T-helper 2 cell (primary cell): ENCODE measurements at places on chromosomes 4 and X.
A peak's percentile ranks its signal among the peaks of the same experiment; 100 is the strongest.

GRCh38 chr4:41727861-41728572 lies 20.5 kb downstream of the PHOX2B start:
- DNase-seq, result no peak

DNA sequence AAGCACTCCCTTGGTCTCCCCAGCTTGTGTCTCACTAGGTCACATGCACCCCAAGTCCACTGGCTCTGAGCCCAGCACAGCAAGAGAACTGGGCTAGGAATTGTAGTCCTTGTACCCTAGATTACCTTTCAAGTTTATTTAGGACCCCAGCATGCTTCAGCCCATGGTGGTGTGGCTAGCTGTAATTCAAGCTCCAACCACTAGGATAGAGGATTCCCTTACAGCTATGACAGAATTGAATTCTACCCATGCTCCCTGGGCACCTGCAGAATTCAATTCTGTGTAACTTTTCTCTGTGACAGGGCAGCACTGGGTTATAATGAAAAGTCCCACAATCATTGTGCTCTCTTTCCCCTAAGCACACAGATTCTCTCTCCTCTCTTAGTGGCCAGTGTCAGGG lies 253.8 kb upstream of the DMD start:
- no peak for DNase-seq

- peak; percentile 37 for DNase-seq
Measured at GRCh38 chr4:6925357-6925836, 15.8 kb downstream of the TBC1D14 start.

- DNase-seq, result no peak
Measured at GRCh38 chr4:39320381-39321115, 45.6 kb downstream of the RFC1 start.

DNA sequence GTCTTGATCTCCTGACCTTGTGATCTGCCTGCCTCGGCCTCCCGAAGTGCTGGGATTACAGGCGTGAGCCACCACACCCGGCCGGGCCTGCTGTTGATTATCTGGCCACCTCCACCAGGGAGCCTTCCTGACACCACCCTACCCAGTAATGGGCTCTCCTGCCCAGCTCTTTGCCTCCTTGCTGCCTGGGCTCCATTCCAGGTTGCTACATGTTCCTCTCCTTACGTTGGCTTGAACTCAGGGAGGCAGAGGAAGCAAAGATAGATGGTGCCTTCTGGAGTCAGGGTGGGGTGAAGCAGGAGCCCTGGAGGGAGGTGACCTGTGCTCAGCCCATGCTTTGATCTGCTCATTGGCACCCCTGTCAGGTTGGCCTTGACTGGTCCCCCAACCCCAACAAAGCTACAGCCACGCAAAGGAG lies 26.3 kb downstream of the FLNA start:
- DNase-seq, result no peak

DNA sequence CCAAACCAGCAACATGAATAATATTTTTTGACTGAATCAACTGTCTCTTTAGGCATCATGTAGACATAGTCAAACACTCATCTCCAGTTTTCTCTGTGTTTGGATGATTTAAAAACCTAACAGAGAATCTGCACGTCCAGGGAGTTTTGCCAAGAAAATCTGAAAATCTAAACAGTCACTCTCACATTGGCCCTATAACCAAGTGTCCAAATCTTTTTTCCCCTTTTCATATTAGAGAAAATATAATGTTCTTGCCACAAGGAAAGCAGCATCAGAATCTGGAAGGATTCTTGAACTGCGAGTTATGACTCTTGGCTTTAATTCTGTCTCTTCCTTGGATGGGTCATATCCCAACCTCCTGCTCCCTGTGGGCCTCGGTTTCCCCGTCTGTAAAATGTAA lies 8.8 kb upstream of the CHRDL1 start:
- DNase-seq, result no peak

DNA sequence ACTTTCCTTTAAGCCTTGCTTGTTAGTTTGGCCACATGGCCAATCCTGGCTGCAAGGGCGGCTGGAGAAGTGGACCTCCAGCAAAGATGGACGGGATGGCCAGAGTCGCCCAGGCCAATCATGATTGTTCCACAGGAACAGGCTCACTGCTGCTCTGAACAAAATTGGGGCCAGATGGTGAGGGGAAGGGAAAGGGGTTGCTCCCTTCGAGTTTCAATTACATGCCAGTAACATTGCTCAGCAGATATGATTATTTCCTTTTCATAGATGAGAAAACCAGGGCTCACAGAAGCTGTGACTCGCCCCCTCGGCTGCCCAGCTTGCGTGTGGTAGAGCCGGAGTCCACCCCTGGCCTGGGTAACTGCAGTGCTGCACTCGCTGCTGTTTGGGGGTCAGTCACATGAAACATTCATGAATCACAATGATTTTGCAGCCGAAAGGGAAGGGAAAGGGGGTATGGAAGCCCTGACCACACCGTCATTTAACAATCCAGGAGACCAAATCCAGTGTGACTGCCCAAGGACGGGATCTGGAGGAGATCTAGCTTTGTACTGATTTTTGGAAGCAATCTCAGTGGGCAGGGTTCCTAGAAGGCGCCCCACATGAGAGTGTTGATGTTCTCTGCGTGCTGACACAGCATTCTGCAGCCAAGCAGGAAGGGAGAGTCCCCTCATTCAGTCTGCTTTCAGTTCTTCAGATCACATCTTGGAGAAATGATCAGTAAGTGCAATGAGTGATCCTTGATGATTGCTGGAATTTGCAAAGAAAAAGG lies 77.3 kb upstream of the MSX1 start:
- no peak for DNase-seq

GRCh38 chrX:40729598-40730584 lies 5.5 kb downstream of the MED14 start:
- no peak for DNase-seq

DNA sequence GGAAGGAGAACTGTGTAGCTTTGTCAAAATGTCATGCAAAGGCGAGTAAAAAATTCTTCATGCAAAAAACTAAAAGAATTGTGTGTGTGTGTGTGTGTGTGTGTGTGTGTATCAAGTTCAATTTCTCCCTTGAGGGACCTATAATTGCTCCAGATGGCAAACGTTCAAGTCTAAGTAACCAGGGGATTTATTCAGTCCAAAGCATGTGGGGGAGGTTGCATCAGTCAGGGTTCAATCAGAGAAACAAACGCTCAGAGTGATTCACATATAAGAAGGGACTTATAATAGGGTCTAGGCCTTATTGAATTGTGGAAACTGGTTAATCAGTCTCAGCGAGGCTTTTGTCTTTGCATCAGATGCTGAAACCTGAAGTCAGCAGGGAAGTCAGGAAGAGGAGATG lies 5.0 kb downstream of the DCAF8L1 start:
- DNase-seq, result no peak

- DNase-seq, result no peak
Measured at GRCh38 chrX:39692796-39693195, 405.0 kb downstream of the BCOR start.

DNA sequence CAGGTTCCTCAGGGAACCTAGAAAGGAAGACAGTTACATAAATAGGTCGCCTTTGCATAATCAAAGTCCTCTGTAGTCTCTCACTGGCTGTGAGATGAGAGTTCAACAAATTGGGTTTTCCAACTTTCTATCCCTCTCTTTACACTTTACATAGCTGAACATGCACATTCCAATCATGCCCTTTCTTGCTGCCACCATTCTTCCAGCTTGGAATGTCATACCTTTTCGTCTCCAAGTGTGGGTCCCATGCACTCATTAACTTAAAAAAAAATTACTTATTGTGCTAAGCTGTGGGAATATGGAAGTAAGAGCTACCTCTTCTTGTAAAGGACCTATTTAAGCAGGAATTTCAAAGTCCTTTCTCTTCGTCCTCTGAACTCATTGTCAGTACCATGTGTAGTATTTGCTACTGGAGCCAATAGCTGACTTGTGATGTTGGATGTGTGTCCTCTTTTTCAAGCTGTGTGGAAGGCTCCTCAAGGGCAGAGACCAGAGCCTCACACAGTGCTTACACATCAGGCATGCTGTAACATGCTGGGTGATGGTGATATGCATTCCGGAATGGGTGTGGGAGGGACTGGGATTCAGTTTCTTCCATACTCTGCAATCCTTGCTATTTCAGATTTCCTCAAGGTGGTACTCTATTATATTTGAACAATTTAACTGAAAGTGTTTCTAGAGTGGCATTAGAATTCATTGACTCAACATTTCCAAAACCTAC lies 7.1 kb downstream of the ENOPH1 start:
- no peak for DNase-seq

GRCh38 chr4:41693629-41694028 lies 54.9 kb downstream of the PHOX2B start:
- no peak for DNase-seq

DNA sequence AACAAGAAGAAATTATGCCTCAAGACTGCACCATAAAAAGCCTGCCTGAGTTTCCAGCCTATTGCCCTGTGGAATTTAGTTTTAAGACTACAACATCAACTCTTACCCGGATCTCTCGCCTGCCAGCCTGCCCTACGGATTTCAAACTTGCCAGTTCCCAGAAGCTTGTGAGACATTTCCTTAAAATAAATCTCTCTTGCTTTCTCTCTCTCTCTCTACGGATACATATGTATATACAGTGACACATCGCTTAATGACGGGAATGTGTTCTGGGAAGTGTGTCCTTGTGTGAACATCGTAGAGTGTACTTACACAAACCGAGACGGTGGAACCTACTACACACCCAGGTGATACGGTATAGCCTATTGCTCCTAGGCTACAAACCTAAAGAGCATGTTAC lies 79.5 kb downstream of the CLNK start:
- DNase-seq, result no peak

DNA sequence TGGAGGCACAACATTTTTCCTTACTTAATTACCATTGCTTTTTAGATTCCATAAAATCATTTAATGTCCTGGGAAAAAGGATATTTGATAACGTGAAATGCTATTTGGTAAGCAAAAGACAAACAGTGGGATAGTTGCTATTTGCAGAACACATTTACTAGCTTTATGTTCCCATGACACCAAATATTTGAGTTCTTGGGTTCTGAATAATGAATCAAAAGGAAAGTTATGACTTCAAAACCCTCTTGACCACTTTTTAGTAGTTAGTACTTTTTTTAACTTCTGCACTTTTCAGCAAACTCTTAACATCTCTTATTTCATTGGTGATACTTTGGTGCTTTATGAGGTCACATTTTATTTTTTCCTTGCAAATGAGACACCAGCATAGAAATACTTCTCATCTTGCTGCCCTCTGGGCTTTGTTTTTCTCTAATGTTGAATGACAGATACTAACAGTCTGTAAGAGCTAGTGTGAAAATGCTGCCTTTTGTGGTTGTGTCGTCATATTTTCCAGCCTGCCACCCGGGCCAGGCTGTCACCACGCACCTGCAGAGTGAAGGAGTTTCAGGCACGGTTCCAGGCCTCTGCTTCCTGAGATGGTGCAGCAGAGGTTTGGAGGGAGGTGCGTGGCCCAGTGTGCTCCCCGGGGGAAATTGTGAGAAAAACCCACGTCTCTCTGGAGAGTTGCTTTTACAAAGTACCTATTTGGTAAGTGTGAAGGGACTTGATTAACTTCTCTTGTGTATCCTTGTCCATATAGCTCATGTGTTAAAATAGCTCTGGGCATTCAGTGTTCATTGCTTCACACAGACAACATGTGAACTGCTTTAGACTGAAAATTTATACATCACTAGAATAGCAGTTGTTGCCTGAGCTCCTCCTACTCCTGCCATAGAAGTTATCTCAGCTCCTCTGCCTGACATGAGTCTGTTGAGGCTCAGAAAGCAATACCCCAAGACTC lies 34.7 kb downstream of the MSL3 start:
- no peak for DNase-seq

DNA sequence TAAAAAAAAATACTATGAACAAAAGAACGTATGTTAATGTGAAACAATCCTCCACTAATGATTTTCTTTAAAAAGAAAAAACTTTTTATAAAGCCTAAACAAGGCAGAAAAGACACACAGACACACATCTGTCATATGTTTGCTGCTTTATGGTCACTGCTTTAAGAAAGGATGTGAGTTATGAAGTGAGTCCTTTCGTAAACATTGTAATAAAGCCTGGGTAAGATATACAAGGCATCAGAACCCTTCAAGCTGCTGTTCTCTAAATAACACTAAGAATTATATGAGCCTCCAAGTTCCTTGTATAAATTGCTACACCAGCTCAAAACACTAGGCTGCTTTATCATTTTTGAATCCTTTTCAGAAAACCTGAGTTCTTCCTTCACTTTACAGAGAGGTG lies 81.6 kb downstream of the FBXO8 start:
- DNase-seq, result no peak

DNA sequence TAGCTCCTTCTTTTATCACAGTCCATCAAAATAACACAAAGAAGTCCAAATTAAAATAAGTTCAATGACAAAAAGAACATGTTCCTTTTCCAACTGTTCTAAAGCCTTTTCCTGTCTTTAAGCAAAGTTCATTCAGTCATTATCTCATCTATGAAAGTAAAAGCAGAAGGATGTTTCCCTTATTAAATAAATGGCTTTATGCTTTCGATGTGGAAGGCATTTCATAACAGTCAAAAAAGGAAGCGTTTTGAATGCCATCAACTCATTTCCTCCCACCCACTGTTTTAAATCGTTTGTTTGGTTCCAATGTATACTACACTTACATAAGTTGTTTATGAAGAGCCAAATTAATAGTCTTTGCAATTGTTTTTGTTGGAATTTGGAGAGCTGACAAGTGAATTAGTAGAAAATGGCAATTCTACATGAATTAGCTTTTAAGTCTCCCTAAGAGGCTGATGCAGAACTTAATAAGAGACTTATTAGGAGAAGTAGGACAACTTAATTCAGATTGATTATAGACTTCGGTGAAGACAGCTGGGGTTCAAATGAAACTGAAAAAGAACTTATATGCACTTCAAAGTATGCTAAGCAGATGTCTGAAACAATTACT lies 392.6 kb upstream of the FTHL17 start:
- DNase-seq, result no peak

DNA sequence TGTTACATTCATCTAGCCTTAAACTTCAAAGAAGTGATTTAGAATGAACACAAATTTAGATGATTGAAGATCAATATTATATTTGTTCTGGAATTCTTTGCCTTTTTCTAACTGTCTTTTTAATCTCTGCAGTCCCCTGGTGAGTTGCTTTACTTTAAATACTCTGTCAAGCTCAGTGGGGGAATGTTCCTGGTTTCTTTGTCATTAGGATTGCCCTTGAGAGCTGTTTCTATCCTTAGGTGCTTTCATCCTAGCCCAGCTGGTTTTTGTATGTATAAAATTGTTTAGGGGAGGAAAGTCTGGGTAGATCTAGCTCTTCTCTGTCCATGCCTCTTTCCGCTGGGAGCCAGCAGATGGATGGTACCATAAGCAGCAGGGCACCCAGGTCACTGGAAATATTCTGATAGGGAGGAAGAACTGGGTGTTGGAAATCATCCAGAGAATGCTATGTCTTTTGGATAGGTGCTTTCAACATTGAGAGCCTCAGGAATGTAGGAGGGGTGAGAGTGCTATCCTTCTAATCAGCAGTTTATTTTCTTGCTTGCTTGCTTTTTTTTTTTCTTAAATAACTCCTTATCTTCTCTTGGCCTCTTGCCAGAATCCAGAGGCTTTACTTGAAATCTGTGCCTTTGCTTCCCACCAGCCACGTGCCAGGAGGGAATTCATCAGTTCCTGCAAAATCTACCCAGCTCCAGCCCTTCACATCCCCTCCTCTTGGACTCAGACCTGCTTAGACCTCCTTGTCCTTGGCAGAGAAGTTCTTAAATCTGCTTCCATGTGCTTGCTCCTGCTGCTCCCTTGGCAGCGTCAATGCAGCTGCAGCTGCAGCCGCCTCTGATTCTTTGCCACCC lies 215.3 kb upstream of the ANXA3 start:
- no peak for DNase-seq

GRCh38 chrX:1273896-1274295 lies 5.3 kb downstream of the CSF2RA start:
- no peak for DNase-seq

- DNase-seq, result no peak
Measured at GRCh38 chrX:47817897-47818296, 18.8 kb upstream of the ZNF81 start.

- DNase-seq, result no peak
Measured at GRCh38 chrX:3415011-3415410, 68.6 kb upstream of the MXRA5 start.
